ENCODE measurements at places on chromosomes 4 and X. TPM values are rescaled to one million over a fixed set of nuclear protein-coding genes. Genes with fewer than 3 reads are reported as not detected.

The TCEAL6 gene
- total RNA-seq = not detected

The SYTL5 gene
- not detected for total RNA-seq

DNA sequence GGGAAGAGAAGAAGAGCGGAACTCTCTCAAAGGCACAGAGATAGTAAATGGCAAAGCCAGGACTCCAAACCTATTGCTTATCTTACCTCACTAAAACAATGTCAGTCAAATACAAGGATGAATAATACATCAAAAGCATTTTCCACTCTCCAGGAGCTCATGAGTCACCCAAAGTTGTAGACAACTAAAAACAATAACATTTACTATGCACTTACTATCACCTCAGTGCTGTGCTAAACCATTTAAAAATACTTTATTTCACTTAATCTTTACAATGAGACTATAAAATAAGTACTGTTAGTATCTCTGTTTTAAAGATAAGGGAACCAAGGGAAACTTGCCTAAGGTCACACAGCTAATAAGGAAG, 163.2 kb upstream of the SPANXC start:
- H3K27me3 ChIP-seq = no peaks in the 10 kb centered on the region
- H3K27ac ChIP-seq = peak overlapping the region; percentile 76
- H3K36me3 ChIP-seq = peaks cover 4% of the 10 kb centered on the region
- peak; percentile 75 for DNase-seq
- peaks cover 23% of the 10 kb centered on the region for H3K4me1 ChIP-seq

GRCh38 chr4:47271291-47271690, 192.2 kb downstream of the COMMD8 start:
- no peak overlapping the region for H3K4me3 ChIP-seq
- H3K27me3 ChIP-seq = peaks cover 93% of the 10 kb centered on the region
- H3K36me3 ChIP-seq = no peaks in the 10 kb centered on the region
- no peak overlapping the region for H3K27ac ChIP-seq
- DNase-seq = no peak

DNA sequence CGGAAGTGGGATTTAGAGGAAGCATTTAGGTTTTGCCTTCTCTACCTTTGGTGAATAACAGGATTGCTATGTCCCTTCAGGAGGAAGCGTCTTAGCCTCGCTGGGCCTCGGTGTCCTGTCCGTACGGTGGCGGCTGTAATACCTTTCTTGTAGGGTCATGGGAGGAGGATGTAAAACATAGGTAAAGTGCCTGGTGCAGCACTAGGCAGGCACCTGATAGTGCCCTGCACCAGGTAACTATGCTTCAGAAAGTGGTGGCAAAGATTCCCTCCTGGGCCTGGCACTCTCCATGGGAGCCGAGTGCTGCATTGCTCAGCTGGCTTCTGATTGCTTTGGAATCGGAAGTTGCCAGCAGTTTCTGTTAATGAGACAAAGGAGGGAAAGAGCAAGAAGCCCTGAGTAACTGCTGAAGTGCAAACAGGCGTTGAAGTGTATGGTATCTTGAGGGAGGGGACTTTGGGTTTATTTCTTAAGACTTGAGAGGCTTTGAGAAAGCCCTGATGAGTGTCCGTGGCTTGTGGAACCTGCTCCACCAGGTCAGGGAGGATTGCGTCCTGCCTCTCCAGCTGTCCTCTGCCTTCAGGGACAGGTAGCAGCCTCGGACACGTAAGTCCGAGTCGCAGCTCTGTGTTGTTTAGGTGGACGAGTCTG, 45.8 kb downstream of the TBC1D14 start:
- no peak overlapping the region for H3K27ac ChIP-seq
- no peak overlapping the region for H3K4me3 ChIP-seq
- DNase-seq = no peak
- H3K27me3 ChIP-seq = no peaks in the 10 kb centered on the region

The CLIC2 gene
- 9.2 TPM for total RNA-seq

Data from MCF 10A (cell line).